ENCODE measurements at places on chromosomes 1 and 21.

GRCh38 chr21:44255511-44255981, 6.2 kb downstream of the DNMT3L start:
- DNase-seq = no peak

DNA sequence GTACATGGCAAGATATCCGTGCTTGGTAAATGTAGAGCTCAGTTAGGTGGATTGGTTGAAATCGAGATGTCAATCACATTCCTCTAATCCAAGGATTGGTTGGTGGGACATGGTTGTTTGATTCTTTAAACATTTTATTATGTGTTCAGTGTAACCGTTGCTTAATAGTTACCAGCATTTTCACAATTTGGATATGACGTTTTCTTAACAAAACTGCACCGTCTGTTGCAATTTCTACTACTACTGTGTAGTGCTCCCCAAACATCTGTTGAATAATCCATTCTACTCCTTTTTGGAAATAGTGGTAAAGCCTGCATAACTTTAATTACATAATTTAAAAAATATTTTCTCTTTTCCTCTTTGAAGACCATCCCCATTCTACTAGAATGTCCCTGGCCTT, 16.3 kb downstream of the OR2B11 start:
- DNase-seq = no peak

- peak; percentile 89 for DNase-seq
Measured at GRCh38 chr1:27300341-27301051, 21.5 kb upstream of the TMEM222 start.

GRCh38 chr1:202029171-202029665, 18.8 kb downstream of the ELF3 start:
- no peak for DNase-seq

- DNase-seq = no peak
Measured at GRCh38 chr1:192190066-192190465, 31.8 kb downstream of the RGS18 start.

GRCh38 chr1:160741612-160742348, 2.7 kb downstream of the SLAMF7 start:
- DNase-seq = no peak

GRCh38 chr1:53074313-53075154, 12.5 kb downstream of the PODN start:
- DNase-seq = no peak

DNA sequence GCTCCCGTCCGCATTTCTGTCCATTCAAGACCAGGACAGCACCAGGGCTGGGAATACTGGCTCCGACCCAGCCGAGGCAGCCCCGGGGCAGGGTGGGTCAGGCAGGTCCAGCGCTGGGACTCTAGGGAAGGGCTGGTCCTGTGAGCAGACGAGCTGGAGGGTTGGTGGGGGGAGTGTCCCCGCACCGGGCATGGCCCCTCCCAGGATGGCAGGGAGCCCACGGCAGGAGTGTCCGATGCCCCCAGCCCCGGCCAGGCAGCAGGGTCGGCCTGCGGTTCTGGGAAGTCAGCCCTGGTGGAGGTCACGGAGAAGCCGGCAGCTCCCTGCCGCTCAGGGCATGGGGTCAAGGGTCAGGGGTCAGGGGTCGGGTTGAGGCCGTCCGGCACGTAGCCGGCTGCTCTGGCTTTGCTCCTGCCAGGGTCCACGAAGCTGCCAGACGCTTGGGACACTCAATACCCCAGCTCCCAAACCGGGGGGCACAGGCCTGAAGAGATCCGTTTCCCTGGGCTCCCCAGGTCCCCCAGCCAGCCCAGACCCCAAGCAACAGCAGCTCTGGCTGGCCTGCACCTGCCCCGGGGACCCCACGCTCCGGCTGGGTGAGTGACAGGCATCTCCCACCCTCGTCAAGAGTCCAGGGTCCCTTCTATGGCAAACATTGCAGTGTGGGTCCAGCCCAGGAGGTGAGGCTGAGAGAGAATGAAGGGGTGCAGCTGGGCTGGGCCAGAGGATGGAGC, 6.7 kb downstream of the C1QTNF12 start:
- no peak for DNase-seq

GRCh38 chr21:35508139-35508888, 459.2 kb upstream of the RUNX1 start:
- DNase-seq = peak; percentile 89

DNA sequence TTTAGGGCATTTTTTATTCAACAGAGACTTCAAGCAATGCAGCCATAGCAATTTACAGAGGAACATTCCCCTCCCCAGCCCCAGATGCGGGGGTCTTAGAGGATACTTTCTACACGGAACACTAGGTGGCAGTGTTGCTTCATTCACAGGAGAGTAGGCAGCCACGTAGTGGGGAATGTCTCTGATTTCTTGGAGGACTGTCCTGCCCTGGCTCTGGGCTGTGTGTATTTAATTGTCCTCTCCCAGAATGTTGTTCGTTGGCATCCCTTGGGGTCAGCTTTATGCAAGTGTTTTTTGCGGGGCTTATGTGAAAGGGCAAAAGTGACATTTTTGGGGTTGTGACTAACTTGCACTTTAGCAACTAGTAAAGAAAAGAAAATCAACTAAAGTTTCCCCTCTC, 96.9 kb downstream of the PAPPA2 start:
- peak; percentile 61 for DNase-seq

DNA sequence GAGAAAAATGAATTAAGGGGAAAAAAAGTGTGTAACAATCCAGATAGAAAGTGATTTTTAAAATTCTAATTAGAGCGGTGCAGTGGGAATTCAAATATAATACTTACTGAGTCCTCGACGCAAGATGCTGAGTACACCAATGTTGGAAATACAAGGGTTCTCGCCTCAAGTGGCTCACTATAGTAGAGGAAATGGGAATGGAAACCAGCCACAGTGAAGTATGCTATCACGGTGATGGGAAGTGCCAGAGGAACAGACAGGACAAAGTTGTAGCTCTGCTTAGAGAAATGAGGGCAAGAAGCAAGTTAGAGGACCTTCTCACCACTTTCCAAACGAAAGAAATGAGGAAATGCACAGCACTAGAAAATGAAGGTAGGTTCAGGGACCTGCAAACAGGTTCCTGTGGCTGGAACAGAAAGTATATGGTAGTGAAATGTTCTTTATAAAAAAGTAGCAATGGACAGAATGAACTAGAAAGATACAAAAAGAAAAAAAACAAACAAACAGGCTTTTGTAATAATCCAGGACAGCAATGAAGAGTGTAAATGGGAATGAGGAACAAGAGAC, 13.5 kb downstream of the EGLN1 start:
- DNase-seq = no peak

- DNase-seq = no peak
Measured at GRCh38 chr1:248852481-248853405, 6.1 kb downstream of the ZNF692 start.

DNA sequence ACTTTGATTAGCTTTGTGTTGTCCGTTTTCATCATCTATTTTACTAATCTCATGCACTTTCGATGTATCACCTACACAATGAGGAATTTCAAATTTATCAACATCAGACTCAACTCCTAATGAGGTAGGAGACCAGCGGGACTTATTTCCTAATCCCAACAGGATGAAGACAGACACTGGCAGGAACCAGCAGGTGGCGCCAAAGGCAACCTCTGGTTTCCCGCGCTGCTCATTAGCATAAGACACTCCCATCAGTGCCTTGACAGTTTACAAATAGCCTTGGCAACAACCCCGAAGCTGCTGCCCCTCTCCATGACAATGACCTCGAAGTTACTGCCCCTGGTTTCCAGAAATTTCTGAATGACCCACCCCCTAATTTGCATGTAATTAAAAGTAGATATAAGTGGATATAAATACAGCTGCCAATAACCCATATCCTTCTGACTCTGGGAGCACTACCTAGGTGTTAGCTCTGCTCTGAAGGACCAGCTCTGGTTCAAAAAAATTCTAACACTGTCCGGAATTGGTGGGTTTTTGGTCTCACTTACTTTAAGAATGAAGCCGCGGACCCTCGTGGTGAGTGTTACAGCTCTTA, 974.8 kb downstream of the ADGRL2 start:
- peak; percentile 70 for DNase-seq

- no peak for DNase-seq
Measured at GRCh38 chr1:106925750-106926149, 130.7 kb upstream of the PRMT6 start.

DNA sequence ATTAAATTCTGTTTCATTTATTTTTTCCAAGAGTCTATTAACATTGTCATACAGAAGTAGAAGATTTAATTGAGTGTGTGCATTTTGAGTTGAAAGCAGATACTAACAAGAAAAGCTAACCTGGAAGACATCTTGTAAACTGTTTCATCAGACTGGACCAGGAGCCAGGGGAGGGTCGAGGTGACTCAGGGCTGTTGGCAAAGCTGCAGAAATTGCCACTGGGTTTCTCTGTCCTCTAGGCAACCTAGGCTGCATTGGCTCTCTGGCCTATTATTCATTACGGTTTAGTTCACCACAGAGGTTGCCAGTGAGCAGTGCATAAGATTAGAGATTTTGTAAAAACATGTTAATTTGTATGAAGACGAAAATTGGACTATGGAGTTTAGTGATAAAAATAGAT, 27.5 kb downstream of the ERG start:
- DNase-seq = no peak

DNA sequence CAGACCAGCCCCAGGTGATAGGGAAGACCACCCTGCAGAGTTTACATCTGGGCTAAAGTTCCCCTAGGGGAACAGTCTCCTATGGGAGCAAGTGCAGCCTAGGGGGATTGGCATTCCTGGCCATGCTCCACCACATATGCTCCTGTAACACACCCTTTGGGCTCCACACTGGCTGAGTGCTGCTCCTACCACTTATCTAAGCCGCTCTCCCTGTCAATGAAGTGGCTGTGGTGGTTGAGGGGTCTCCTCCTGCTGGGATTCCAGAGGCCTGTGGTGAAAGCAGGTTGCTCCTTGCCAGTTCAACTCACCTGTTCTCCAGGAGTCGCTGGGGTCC, 51.1 kb downstream of the COL24A1 start:
- no peak for DNase-seq

DNA sequence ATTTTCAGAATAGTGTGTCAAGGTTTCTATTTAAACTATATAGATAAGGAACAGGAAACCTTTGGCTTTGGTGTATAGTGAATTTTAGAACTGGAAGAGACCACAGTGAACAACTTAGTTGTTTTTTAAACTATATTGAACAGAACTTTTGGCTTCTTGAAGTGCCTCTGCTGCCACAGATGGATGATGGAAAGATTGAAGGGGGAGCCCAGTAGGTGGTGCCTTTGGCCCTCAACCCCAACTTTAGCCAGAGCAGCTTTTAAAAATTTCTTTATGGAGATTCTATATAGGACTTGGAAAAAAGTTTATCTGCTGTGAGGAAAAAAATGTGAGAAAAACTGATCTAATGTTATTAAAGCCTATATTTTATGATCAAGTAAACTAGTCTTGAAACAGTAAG, 50.2 kb downstream of the SWT1 start:
- DNase-seq = no peak

Data from NCI-H524 (cell line).